ENCODE measurements at places on chromosomes 12 and 14.

- no peak for DNase-seq
These were observed 5.9 kb downstream of the ATG2B start for GRCh38 chr14:96357216-96357615.

GRCh38 chr12:77122661-77123060, 57.3 kb upstream of the E2F7 start:
- DNase-seq = no peak

GRCh38 chr14:94769391-94770250, at the start of gene GSC:
Gene GSC, minus strand, starts transcription at chr14:94770113. Its CDS starts 98 bp downstream, at chr14:94770015.
- DNase-seq = no peak

GRCh38 chr12:121391619-121392324, 8.1 kb upstream of the RNF34 start:
- peak; percentile 4 for DNase-seq

DNA sequence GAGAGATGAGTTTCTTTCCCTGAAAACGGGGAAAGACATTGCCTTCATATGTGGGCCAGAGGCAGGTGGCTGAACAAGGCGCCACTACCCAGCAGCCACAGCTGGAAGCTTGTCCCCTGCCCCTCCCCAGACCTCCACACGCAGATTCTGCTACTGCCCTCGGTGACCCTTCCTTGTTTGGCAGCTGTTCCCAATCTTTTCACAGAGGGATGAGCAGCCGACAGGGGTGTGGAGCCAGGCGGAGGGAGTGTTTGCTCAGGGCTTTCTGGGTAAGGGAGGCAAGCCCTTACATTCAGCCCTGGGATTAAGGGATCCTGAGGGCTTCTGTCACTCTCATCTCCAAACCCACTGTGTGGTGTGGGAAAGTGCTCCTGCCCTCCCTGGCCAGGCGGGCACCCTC, 4.5 kb upstream of the KRT4 start:
- DNase-seq = no peak

- no peak for DNase-seq
These were observed 56.7 kb downstream of the FAM222A start for GRCh38 chr12:109770104-109770860.

DNA sequence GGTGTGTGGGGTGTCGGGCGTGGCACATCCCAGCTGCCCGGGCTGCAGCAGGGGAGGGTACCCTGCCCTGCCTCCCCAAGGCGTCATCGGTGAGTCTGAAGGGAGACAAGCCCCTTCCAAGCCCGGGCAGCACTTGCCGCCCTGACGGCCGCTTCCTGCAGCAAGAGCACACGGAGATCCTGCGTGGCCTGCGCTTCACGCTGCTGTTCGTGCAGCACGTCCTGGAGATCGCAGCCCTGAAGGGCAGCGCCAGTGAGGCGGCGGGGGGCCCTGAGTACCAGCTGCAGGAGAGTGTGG, 10.1 kb upstream of the PUS1 start:
- no peak for DNase-seq

- DNase-seq = no peak
These were observed 14.8 kb upstream of the GABARAPL1 start for GRCh38 chr12:10197879-10198278.

GRCh38 chr14:100670753-100671049, 56.0 kb upstream of the DLK1 start:
- no peak for DNase-seq

- DNase-seq = no peak
These were observed 702.7 kb downstream of the MED13L start for GRCh38 chr12:115574826-115575225.

DNA sequence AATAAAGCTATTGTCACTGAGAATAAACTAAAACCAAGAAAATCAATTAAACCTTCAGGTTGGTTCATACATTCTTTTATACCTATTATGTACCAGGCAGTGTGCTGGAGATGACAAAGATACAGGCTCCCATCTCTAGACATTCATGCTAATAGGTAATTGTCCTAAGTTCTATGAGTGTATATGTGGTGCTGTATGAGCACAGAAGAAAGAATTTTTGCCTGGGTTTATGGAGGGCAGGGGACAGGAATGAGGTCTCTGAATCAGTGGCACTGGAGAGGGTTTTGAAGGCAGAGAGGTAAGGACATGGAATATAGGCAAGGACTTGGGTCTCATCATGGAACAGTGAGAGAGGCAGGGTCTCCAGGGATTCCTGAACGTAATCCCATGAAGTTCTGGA, 38.7 kb downstream of the MAP1LC3B2 start:
- no peak for DNase-seq

- DNase-seq = no peak
These were observed 15.3 kb downstream of the TSFM start for GRCh38 chr12:57797933-57798332.

GRCh38 chr12:45402288-45402687, 186.4 kb downstream of the ANO6 start:
- no peak for DNase-seq

DNA sequence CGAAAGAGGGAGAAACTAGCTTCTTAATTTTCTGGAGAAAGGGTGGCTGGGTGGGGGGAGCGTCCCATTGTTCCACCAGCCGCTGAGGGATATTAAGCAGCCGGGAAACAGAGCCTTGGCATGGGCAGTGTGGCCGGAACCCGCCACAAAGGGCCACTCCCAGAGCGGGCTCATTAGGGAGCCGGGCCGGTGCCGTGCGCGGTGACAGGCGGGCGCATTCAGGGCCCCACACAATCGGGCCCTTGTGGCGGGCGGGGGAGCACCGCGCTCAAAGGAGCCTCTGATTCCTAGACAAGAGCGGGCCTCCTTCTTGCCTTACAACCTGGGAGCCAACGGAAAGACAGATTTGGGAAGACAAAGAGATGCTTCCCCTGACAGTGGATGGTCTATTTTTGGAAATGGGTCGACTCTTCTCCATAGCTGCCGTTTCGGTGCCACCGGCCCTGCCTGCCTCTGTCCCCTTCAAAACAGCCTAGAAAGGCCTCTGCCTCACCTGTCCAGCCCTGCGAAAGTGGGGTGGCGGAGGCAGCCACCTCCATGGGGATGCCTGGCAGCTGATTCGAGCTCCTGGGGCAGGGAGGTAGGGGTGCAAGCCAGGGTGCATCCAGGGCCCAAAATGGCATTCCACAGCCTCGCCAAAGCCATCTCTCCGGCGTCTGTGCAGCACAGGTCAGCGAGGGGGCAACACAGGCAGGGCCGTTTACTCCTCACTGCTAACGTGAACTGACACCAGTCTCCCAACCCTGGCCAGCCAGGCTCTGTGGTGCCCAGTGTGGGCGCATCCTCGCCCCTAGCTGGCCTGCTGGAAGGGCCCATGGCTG, 10.9 kb downstream of the CCDC85C start:
- no peak for DNase-seq

GRCh38 chr12:19947344-19947743, 421.0 kb upstream of the PDE3A start:
- no peak for DNase-seq

DNA sequence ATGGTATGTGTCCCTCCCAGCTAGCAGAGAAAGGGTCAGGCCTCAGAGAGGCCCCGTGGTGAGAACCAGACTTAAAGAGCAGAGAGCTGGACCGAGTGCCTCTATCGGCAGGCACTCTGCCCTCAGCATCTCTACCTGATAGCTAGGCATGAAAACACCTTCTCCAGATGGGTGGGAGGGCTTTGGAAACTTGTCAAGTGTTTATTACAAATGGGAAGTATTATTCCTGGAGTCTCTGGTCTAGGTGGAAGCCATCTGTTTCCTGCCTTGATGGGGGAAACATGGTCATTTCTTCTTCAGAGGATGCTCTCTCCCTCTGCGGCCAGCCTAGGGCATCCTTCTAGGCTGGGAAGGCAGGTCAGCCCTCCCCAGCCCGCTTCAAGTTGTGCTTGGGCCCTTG, 2.3 kb downstream of the TMEM63C start:
- peak; percentile 77 for DNase-seq

DNA sequence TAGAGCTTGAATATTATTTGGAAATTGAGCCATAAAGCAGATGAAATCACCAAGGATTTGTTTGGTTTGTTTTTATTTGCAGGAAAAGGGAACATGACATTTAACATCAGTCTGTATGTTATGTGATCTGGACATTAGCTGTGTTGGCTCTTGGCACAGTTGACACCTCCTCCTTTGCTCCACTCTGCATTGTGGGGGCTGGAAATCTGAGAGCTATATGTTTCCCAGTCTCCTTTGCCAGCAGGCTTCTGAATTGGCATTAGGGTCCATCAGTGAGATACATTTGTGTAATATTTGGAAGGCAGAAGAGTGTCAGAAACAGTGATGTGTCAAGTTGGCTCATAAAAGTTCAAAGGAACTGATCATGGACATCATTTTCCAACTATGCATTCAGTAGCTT, 322.1 kb upstream of the ATP2B1 start:
- no peak for DNase-seq

GRCh38 chr14:49879646-49880204, 13.2 kb upstream of the ARF6 start:
- DNase-seq = no peak

DNA sequence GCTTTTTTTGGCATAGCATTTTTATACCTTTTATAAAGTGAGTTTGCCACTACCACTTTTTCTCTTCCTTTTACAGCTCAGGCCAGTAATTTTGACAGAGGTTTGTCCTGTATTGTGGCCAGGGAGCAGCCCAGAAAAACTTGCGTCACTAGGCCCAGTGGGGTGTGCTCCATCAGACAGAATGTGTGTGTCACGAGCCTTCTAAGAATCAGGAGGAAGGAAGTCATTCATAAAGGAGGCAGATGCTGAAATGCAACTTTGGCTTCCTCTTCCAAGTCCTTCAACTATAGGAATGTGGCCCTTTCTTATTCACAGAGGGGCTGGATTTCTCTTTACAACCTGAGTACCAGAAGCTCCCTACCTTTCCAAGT, 10.1 kb upstream of the RAB35 start:
- no peak for DNase-seq

- DNase-seq = no peak
These were observed 52.7 kb downstream of the SPPL3 start for GRCh38 chr12:120851444-120851843.

- DNase-seq = no peak
These were observed 91.9 kb upstream of the BCL2L14 start for GRCh38 chr12:11978726-11979384.

DNA sequence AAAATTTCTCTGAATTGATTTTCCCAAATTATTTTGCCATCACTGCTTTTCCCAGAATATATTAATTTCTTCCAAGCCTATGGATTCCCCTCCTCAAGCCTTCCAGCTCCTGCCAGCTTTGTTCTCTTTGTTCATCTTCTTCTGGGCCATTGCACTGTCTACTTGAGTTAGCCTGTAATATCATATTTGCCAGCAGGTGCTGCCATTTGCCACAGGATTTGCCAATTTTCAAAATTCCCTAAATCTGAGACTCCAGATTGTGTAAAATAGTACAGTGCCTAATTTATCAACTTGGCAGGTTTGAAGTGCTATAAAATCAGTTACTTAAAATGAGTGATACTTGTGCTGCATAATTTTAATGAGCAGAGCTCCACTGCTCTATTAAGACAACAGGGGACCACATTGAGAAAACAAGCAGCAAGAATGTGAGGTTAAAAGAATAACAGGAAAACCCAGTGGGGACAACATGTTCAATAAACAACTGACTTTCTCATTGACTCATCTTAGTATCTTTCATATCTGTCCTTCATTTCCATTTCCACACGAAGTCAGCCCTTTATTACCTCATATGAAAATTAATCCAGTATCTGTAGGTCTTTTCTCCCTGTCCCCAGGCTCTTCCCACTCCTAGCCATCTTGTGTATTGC, 84.6 kb upstream of the CCDC196 start:
- DNase-seq = peak; percentile 71

DNA sequence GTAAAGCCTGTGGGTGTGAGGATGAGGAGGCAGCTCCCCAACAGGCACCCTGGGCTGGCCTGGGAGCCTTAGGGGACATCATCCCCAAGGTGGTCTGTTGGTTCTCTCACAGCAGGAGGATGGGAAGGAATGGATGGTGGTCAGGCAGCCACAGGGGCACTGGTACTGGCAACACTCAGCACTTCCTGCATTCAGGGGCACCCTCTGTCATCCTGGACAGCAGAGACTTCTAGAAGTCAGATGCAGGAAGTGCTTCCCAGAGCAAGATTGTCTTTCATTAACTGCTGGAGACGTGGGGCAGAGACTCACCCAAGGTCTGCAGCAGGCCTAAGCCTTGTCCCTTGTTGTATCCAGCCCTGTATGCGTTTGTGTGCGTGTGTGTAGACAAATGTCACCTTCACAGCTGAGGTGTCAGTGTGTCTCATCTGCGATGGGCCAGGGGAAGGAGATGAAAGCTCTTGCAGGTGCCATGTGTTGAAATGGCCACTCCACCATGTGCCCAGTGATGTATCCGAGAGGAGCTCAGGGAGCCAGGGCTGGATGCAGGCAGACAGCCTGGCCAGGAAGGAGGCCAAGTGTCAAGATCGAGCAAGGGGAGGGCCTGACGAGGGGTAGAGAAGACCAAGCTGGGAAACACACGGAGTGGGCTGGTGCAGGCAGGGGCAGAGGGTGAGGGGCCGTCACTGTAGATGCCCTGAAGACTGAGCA, 85.1 kb downstream of the PITPNM2 start:
- no peak for DNase-seq
